Stomach (tissue), 19 donors: ENCODE measurements at places on chromosomes 11 and 22. TPM values are rescaled to one million over a fixed set of nuclear protein-coding genes. Genes with fewer than 3 reads are reported as not detected.

DNA sequence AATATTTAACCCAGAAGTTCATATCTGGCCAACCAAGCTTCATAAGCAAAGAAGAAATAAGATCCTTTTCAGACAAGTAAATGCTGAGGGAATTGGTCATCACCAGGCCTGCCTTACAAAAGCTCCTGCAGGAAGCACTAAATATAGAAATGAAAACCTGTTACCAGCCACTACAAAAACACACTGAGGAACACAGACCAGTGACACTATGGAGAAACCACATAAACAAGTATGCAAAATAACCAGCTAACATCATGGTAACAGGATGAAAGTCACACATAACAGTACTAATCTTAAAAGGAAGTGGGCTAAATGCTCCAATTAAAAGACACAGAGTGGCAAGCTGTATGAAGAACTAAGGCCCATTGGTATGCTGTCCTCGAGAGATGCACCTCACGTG is 311.4 kb downstream of the DYNC2H1 start:
- DNase-seq, result no peak

- DNase-seq, result no peak
Measured at GRCh38 chr11:117806846-117807245, 9.8 kb upstream of the DSCAML1 start.

KBTBD4 gene
- 14.2 TPM for polyA plus RNA-seq

DEUP1 gene
- not detected for polyA plus RNA-seq

GRCh38 chr11:13110145-13110544 is 101.0 kb downstream of the RASSF10 start:
- no peak for DNase-seq

- no peak for DNase-seq
Measured at GRCh38 chr11:125892071-125892470, 4.6 kb downstream of the HYLS1 start.

NELL1 gene
- not detected for polyA plus RNA-seq

DNA sequence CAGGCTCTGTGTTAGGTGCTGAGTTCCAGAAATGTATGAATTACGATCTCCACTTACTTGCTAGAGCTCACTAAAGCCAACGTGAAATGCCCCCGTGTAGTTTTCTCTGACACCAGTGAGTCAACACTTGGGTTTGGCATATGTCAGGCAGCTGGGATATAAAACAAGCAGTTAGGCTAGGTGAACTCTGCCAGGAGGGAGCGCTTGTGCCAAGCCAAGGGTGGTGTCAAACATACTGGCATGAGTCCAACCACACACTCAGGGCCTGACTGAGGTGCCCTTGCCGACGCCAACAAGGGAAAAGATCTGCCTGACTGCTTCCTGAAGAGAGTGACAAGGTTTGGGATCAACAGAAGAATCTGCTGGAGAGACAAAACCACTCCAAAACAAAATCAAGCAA is 167.8 kb upstream of the NARS2 start:
- DNase-seq, result peak; percentile 92

GRCh38 chr11:33808228-33808828 is 34.0 kb upstream of the FBXO3 start:
- peak; percentile 92 for DNase-seq

IFITM5 gene
- polyA plus RNA-seq, result not detected

DNA sequence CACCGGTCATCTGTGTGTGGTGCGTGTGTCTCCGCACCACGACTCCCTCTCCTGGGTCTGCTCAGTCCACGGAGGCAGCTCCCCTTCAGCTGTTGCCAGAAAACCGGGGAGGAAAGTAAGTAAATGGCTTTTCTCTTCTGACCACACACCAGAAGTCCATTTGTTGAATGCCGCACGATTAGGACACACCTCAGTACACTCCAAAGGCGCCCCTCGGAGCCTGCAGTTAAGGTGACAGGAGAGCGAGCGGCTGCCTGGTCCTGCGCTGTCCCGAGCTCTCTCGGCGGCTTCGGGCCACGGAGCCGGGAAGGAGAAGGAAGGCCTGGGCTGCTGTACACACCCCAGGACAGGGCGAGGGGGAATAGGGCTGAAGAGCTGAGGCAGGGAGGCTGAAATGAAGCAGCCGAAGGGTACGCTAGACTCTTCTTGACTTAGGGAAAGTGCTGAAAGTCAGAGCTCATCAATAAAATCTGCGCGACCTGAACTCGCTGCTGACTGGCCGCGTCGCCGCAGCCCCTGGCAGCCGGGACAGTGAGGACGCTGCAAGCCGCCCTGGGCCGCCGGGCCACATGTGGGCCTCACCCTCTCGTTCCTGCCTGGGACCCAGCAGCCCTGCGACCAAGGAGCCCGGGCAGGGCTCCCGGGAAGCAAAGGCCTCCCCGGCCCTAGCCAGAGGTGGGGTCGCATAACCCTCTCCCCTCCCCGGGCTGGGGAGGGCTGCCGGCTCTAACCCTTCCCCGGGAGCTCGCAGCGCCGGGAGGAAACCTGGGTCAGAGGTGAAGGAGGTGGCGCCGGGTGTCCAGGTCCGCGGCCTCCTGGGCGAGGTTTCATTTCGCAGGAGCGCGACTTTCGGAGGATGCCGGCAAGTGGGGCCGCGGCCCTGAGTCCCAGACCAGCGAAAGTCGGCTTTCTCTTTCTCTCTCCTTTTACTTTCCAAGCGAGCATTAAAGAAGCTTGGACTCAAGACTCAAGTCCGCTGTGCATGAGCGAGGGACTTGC is 1.6 kb upstream of the PAX6 start:
- no peak for DNase-seq

DNA sequence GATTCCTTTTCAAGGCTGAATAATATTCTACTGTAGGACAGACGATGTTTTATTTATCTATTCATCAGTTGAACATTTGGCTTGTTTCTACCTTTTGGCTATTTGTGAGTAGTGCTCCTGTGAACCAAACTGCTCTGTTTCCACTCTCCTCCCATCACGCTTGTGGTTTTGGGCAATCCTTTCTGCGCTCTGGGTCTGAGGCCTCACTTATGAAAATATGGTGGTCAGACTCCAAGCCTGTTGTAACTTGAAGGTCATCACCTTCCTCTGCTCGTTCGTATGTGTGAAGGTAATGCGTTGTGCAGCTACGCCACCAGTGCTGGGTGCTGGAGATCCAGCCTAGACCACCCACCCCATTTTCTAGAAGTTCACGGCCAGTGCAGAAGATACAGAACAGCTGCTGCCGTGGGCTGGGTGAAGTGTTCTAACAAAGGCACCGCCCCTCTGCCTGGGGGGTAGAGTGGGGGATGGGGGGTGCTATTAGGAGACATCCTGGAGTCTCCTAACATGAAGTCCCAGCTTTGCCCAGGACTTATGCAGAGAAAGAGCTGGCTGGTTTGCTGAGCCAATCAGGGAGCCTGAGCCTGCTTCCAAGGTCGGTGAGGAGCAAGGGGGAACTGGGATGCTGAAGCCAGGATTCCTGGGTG is 21.0 kb downstream of the PTPN5 start:
- DNase-seq, result no peak

- DNase-seq, result no peak
Measured at GRCh38 chr22:19632668-19633148, 81.6 kb upstream of the SEPTIN5 start.

DCDC1 gene
- polyA plus RNA-seq, result not detected

- no peak for DNase-seq
Measured at GRCh38 chr22:37180531-37181231, 7.4 kb downstream of the C1QTNF6 start.
